Hematopoietic multipotent progenitor cell treated with erythropoietin and hydrocortisone succinate and interleukin-3 and kit ligand, for 17 days (in vitro differentiated cells): ENCODE measurements at places on chromosomes 3 and 15.

- no peak for DNase-seq
Observed at GRCh38 chr15:61099020-61099810, 129.9 kb downstream of the RORA start.

- no peak for DNase-seq
Observed at GRCh38 chr3:166191411-166191810, 354.2 kb upstream of the BCHE start.

DNA sequence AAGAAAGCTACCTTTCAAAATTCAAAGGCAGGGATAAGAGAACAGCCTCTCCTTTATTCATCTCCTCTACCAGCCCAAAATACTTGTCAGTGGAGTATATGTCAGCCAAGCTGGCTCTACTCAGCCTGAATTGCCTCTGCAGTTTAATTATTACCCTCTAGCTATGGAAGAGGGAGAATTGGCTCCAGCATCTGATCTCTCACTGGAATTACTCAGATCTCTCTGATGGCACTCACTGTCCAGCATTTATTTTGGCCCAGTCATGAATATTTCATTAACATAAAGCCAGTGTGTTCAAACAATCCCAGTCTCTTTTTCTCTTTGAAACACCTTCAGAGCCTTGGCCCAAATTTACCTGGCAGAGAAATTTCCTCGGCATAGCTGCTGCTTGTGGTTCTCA lies 58.6 kb upstream of the TMEM108 start:
- DNase-seq: no peak

DNA sequence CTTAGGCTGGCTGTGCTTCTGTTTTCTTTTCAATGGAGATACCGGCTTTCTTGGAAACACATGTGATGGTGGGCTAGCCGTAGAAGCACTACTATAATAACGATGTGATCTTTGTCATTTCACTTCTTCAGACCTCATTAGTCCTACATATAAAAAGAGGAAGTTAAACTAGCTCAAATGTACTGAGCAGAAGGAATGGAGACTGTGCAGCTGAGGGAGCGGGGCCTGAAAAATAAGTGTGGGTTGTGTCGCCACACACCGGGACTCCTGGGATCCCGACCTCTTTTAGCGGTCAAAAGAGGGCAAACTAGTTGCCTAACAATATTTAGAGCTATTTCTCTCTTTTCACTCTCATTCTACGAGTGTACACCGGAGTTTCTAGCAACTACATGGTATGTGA lies 1.0 kb upstream of the RNF7 start:
- DNase-seq: no peak

DNA sequence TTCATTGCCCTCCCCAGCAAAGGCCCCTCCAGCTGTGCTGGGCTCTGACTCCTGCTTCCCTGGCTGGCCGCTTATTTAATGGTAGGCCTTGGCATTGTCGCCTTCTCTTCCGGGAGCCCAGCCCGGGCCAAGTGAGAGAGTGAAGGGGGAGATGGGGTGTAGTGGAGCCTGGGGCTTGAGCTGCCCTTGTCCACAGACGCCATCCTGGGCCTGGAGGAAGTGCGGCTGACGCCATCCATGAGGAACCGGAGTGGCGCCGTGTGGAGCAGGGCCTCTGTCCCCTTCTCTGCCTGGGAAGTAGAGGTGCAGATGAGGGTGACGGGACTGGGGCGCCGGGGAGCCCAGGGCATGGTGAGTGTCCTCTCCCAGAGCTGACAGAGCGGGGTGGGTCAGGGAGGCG lies 3.3 kb downstream of the LMAN1L start:
- DNase-seq: no peak

DNA sequence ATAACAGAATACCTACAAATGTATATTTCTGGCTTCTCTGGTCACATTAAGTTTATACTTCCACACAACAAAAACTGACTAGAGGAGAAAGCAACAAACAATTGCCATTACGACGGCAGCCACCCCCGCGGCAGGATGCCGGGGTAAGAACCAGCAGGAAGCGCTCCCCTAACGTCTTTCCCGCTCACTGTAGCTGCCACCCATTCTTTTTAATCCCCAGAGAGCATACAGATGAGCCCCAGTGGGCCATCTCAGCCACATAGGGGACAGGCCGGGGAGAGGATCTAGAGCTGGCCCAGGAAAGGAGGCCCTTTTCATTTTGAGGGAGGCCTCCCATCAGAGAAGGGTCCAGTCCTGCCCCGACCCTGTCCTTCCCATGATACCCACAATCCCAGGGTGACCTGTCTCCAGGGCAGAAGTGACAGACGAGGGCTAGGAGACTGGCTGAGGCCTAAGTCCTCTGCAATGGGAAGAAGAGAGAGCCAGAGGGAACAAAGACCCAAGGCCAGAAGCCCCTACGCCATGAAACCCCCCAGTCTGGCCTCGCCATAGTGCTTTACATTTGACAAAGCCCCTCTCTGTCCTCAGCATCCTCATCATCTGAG lies 3.6 kb upstream of the CALML4 start:
- DNase-seq: no peak
